NCI-H2107 (cell line): ENCODE measurements at places on chromosomes 2 and 18.

- DNase-seq = no peak
Observed at GRCh38 chr18:8357320-8357719, 251.9 kb upstream of the RAB12 start.

GRCh38 chr2:118225666-118226065 is 137.4 kb downstream of the INSIG2 start:
- no peak for DNase-seq

GRCh38 chr2:2804528-2804927 is 473.5 kb upstream of the MYT1L start:
- no peak for DNase-seq

DNA sequence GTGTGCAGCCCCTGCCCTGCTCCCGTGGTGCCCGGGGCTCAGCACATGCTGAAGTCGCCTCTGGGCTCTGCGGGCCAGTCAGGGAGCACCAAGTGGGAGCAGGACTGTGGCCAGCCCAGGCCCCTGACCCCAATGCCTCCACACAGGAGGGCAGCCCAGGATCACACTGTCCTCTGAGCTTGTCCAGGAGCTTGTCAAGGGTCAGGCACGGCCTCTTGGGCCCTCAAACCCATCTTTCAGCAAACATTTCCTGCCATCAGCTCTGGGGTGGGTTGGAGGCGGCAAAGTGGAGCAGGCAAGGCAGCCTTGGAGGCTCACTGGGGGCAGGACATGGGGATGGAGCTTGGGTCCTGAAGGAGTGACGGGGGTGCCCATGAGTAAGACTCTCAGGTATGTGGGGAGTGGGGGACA is 10.3 kb downstream of the SNED1 start:
- no peak for DNase-seq

DNA sequence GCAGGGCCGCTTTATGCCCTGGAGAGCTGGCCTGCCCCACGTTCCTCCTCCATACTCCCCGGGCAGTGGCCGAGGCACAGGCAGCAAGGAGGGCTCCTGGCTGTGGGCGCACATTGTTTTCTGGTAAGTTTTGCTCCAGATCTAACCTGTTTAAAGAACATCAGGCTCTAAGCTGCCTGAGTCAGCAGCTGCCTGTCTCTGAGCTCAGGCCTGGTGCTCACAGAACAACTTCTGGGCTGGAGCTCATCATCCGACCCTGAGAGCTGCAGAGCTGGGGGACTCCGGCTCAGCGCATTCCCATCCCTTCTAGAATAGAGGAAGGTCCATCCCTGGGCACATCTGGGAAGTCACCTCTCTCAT is 54.5 kb upstream of the PXDN start:
- no peak for DNase-seq

- no peak for DNase-seq
Observed at GRCh38 chr2:85994421-85994777, 105.6 kb upstream of the ST3GAL5 start.

DNA sequence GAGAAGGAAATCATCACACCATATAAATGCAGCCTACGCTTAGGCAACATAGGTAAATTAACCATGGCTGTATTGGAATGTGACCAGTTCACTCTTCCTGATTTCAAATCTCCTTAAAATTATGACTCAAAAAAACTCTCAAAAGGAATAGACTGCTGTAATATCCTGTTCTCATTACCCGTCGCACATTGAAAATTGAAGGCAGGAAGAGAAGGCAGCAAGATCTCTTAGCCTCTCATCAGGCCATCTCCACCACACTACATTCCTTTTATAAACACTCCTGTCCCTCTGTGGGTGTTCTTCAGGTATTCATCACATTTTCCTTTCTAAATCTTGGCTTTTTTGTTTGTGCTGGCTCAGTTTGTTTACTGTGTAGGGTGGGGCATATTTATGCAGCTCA is 83.2 kb downstream of the PPP1R1C start:
- no peak for DNase-seq

DNA sequence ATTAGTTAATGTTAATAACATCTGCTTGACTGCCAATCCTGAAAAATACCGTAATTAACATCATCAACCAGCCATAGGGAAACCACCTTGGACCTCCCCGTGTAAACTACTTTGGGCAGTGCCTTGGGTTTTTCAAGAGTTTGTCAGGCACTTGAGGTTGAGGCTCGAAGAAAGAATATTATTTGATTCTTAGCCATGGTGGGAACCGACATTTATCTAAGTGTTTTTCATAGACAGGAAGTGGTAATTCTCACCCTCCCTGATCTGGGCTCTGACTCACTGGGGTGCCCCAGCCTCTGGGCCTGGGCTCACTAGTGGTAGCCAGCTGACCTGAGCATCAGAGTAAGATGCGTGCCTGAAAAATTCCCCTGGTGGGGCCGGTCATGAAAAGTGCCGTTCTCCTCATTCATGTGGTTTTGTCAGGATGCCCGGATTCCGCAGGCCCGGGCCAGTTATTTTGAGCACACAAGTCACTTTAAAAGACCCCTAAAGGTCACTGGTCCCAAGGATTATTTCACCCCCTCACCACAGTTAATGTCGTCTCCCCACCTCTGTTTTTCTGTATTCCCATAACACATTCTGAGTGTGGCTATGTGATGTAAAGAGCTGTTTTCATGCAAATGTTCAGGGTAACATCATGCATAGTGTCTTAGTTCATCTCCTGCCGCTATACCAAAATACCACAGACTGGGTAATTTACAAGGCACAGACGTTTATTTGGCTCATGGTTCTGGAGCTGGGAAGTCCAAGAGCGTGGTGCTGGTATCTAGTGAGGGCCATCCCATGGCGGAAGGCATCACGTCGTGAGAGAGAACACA is 21.6 kb upstream of the SPATA3 start:
- no peak for DNase-seq

GRCh38 chr2:233261819-233262555 is 10.5 kb downstream of the ATG16L1 start:
- no peak for DNase-seq

DNA sequence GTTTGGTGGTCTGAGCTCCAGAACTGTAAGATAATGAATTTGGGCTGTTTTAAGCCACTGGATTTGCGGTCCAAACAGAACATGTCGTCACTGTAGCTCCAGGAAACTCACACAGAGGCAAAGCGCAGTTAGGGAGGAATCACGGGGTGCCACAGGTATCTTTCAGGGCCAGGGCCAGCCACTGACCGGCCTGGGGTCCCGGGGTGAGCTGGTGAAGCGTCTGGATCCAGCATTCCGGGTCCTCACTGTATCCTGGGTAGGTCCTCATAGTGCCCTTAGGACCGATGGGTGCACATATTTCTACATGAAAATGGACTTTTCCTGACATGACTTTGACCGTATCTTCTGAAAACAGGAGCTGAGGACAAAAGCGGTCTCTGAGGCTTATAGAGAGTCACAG is 196.0 kb upstream of the HDAC4 start:
- no peak for DNase-seq

- DNase-seq = no peak
Observed at GRCh38 chr2:215138479-215138878, at the start of gene ABCA12. ABCA12 (minus strand) TSS chr2:215138626; CDS start chr2:215138208, 418 bp downstream.

- DNase-seq = no peak
Observed at GRCh38 chr2:231613331-231613662, 20.6 kb downstream of the TEX44 start.

DNA sequence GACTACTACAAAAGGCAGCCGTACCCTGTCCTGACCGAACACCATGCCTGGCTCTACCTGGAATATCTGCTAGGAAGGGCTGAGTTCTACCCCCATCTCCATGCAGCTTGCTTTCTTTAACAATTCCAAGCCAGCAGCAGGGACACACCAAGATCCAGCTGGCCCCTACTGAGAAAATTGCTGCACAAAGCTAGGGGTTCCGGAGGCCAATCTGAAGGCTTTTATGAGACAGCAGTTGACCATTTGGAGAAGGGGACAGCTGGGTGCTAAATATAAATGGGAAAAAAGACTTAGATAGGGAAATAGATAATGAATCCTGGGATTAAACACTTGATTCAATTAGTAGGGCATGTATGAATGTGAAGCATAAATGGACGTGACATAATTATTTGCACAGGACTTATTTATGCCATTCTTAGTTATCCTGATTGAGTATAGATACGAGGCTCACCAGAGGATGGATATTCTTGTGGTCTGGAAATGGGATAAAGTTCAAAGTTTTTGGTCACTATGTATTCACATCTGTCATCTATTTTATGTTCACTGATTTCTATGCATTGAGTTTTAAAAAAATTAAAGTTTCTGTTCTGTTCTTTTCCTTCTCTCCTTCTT is 204.0 kb downstream of the ZNF521 start:
- DNase-seq = no peak

DNA sequence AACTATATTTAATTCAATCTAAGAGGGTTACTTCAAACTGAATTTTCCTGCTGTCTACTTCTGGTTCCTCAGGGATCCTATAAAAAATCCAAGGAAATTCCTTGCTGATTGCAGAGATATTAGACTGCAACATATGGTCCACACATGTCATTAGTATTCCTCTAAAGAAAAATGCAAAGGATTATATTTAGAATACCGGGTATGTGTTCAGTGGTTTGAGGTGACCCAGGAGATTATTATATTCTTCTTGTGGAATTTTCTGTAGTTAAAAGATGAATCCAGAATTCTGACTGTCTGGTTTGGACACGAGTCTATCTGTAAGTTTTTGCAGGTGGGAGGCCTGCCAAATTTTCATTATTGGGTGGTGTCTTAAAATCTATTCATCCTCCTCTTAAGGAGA is 18.2 kb downstream of the HOXD1 start:
- DNase-seq = no peak

- DNase-seq = no peak
Observed at GRCh38 chr2:86221066-86221684, 21.9 kb downstream of the MRPL35 start.

DNA sequence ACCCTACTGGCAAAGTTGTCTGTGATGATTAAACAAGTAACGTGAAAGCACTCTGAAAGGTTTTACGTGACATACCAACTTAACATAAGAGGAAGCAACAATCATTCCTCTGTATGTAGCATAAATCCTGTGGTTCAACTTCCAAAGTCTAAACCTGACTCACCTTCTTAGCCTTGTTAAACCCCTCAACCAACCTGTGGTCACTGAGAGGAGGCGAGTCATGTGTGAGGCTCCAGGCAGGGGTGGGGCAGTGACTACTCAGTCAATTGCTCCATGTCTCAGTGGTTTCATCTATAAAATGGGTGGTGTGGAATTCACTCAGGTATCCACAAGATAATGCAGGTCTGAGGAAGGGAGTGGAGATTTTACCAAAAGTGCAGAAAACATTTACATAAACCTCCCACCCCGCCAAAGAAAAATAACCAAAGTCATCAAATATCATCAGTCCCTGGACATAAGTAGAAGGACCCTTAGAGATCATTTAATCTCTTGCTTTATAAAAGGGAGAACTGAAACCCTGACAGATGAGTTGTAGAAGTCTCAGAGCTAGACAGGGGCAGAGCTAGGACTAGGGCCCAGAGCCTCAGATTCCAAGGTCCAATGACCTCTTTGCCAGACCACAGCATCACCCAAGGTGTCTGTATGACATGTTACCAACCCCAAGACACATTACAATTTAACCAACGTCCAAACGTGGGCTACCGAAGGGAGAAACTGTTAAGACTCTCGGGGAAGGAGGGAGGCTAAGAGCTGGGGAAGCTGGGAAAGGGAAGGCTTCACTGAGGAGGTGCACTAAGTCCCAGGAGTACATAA is 3.7 kb upstream of the PCBP1 start:
- no peak for DNase-seq

GRCh38 chr2:236054621-236055305 is 113.4 kb downstream of the GBX2 start:
- no peak for DNase-seq

DNA sequence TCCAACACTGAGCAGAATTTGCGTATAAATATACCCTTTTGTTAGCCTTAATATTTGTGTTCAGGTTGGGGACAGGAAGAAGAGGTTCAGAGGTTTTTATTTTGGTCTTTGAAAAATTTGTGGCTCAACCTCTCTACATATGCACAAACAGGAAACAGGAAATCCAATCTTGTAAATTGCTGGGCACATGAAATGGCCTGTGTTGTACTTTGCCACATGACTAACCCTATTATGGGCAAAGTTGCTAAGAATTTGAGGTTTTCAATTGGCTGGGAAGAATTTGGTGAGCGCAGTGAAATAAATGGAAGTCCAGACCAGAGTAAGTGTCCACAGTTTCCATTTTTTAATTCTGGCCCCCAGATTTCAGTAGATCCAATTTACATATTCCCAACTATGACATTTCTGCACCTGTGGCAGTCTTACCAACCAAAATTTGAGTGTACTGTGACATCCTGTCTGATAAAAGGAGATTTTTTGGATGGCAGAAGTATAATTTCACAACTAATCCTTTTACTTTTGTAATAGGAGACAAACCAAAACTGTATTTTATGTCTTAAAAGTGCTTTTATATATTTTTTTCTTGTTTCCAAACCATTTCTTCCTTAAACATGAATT is 63.6 kb downstream of the COX7A2L start:
- no peak for DNase-seq

DNA sequence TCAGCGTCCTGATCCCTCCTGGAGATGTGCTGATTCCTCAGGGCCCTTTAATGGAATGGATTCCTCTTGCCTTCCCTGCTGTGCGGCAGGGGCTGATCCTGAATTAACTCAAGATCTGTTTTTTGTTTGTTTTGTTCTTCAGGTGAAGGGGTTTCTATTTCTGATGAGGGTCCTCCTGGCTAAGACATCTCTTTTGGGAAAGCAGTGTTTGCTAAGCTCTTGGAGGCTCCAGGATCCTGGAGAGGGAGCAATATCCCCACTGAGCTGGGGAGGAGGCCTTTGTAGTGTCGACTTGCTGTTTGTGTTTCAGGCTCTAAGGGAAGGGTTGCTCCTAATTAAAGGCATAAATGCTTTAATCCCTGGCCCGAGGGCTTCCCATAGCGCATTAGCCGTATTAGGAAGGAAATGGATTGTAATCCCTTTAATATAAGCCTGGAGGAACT is 65.3 kb upstream of the FOXI3 start:
- no peak for DNase-seq

- no peak for DNase-seq
Observed at GRCh38 chr2:170155022-170155722, 22.8 kb upstream of the MYO3B start.

DNA sequence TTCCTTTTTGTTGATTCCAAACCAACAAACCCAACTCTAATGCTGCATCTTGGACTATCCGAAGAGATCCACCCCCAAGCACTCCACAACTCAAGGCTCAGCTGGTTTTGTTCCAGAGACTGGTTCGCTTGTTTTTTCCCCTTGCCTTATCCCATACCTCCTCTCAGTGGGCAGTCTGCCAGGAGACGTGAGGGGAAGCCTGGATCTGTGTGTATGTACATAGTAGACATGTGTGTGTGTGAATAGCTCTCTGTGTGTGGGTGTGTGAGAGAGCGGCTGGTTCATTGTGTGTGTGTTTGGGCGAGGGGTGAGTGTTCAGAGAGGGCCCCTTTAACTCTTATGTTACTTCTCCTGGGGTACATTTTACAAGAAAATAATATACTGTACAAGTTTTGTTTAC is 94.4 kb downstream of the NRP2 start:
- no peak for DNase-seq

- DNase-seq = no peak
Observed at GRCh38 chr2:179952658-179953057, 54.4 kb downstream of the CWC22 start.

- no peak for DNase-seq
Observed at GRCh38 chr2:134764164-134764563, 45.4 kb upstream of the TMEM163 start.
